Hippocampal formation (tissue), 2 donors: ENCODE measurements at places on chromosomes 6 and 20.

DNA sequence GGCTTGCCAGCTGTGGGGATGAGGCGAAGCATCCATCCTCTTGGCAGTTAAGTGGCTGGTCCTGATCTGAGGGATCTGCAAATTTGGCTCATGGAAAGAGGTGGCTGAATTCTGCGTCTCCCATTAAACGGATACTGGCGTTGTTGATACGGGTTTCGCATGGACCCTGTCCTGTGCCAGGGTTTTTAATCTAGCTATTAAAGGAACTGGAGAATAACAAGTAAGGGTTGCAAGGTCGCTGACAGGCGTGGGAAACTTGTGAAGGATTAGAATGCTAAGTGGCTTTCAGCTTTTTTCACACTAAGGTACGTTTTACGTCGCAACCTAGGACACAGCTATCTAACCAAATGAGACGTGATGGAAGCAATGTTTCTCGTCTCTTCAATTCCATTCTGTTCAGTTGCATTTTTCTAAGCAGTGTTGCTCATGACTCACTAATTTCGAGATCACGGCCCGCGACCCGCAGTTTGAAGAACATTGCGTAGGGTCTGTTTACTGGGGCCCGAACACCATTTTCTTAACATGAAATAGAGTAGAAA, 852 bp downstream of the GMNN start:
- no peak for DNase-seq

GRCh38 chr6:63458480-63459115, 113.7 kb upstream of the LOC128125822 start:
- no peak for DNase-seq

DNA sequence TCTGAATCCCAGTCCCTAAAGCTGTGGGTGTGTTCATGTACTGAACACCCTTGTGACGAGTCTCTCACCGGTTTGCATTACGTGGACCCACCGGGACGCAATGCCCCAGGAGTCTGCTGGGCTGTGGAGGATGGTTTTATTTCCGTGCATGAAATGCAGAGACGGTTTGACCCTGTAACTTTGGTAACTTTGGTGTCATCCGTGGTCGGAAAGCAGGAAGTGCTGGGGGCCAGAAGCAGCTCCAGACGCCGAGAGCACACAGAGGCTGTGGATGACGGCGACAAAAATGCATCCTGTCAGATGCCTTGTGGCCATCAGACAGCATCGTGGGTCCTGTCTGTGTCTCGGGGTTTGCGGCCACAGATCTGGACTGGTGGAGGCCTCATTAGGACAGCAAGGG, 7.2 kb downstream of the BHLHE23 start:
- DNase-seq = no peak

GRCh38 chr20:40636486-40636885, 52.5 kb downstream of the MAFB start:
- no peak for DNase-seq

DNA sequence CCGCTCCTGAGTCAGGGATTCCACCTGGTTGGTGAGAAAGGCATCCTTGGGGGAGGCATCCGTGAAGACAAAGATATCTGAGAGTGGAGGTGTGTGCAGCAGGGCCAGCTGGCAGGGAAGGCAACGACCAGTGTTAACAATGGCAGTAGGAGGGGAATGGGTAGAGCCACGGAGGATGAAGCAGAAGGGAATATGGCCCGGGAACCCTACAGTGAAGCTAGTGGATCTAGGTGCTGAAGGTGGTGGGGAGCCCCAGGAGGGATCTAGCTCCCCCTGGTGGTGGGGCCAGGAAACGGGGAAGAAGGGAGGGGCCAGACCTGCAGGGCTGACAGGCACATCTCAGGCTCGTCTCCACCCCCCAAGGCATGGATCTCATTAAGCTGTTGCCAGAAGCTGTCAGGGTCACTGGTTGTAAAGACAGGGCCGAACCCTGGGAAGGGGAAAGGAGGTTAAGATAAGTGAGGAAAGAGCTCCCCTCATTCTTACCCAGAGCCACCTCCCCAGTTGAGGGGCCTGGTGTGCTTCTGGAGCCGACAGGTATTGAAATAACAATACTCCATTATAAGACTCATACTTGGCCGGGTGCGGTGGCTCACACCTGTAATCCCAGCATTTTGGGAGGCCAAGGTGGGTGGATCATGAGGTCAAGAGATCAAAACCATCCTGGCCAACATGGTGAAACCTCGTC, 7.3 kb downstream of the VWA7 start:
- no peak for DNase-seq

DNA sequence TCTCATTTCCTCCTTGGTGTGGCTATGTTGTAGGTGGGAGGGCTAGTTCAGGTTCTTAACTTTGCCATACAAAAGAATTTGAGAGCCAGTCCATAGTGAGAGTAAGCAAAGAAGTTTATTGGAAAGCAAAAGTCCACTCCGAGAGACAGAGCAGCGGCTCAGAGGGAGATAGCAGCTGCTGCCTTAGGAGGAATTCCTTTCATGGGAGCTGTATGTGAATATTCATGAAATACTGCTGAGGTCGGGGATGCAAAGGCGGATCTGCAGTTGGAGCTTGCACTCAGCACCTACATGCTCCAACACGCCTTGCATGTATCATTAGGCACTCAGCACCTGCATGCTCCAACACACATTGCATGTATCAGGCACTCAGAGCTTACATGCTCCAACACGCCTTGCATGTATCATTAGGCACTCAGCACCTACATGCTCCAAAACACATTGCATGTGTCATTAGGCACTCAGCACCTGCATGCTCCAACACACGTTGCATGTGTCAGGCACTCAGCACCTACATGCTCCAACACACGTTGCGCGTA, 54.9 kb downstream of the CDH4 start:
- no peak for DNase-seq

- DNase-seq = no peak
These were observed 1.7 kb downstream of the ZUP1 start for GRCh38 chr6:116666869-116667268.

DNA sequence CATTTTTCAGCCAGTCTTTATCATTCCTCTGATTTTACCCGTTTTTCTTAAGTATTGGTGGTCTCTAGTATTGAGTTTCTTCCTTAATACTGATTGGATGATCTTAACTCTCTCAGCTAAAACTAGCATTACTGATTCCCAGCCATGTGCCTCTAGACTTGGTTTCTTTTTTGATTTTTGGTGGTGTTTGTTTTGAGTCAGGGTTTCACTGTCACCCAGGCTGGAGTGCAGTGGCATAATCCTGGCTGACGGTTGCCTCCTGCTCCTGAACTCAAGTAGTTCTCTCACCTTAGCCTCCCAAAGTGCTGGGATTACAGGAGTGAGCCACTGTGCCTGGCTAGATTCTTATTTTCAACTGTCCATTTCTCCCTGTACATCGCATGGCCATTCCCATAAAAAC, 24.9 kb downstream of the DPPA5 start:
- DNase-seq = no peak
